Activated T-helper 17 cell treated with anti-CD3 and anti-CD28 coated beads, Interleukin-2, amount 50 U/mL, for 72 hours (primary cell): ENCODE measurements at places on chromosomes 5 and 9.

- peaks cover 30% of the 10 kb centered on the region for H3K27me3 ChIP-seq
- H3K36me3 ChIP-seq, result no peaks in the 10 kb centered on the region
- no peaks in the 10 kb centered on the region for H3K4me1 ChIP-seq
- no peak overlapping the region for H3K27ac ChIP-seq
- ATAC-seq, result no peak
Measured at GRCh38 chr5:173655196-173655797, 38.8 kb upstream of the BOD1 start.

- peak overlapping the region; percentile 91 for H3K27ac ChIP-seq
- peaks cover 50% of the 10 kb centered on the region for H3K36me3 ChIP-seq
- peak overlapping the region; percentile 79 for H3K4me3 ChIP-seq
- no peaks in the 10 kb centered on the region for H3K27me3 ChIP-seq
Measured at GRCh38 chr9:129868023-129868871, 33.0 kb downstream of the USP20 start.

DNA sequence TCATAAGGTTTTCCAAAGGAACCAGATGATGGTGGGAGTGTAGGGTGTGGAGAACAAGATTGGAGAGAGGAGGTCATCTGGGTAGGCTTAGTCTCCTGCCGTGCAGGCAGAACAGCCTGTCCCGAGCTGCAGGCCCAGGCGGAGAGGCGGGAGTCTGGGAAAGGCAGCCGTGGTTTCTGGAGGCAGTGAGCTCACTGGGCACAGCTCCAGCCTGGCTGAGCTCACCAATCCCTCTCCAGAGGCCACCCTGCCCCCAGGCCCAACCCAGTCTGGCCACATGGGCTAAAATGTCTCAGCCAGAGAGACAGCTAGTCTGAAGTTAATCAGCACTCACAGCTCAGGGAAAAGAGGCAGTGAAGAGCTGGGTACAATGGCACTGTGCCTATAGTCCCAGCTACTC, 12.3 kb downstream of the P4HA2 start:
- no peak overlapping the region for H3K27ac ChIP-seq
- ATAC-seq, result no peak
- no peaks in the 10 kb centered on the region for H3K36me3 ChIP-seq
- H3K4me1 ChIP-seq, result no peaks in the 10 kb centered on the region
- no peaks in the 10 kb centered on the region for H3K27me3 ChIP-seq
- H3K4me3 ChIP-seq, result no peak overlapping the region

DNA sequence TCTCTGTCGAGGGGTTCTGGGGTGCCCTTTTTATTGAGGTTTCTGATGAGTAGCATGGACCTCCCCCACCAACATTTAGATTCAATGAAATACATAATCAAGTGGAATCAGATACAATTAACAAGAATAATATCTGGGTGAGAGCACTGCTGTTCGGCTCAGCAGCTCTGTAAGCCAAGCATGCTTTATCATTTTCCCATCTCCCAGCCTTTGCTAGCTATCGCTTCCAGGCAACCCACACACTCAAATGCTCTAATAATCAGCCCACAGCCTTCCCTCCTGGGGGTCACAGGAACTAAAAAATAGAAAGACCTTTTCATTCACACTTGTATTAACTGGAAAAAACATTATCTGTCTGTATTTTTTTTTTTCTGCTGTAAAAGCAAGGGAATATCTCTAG, 8.9 kb downstream of the PLPPR1 start:
- no peak overlapping the region for H3K27ac ChIP-seq
- no peak for ATAC-seq
- no peaks in the 10 kb centered on the region for H3K36me3 ChIP-seq
- H3K27me3 ChIP-seq, result no peaks in the 10 kb centered on the region

GRCh38 chr5:75049456-75050351, 2.7 kb downstream of the GCNT4 start:
- peak overlapping the region; percentile 53 for H3K27ac ChIP-seq
- H3K4me3 ChIP-seq, result peak overlapping the region; percentile 75
- peaks cover 34% of the 10 kb centered on the region for H3K36me3 ChIP-seq

- peaks cover 18% of the 10 kb centered on the region for H3K4me1 ChIP-seq
- H3K4me3 ChIP-seq, result no peak overlapping the region
- ATAC-seq, result no peak
- no peaks in the 10 kb centered on the region for H3K36me3 ChIP-seq
- H3K27me3 ChIP-seq, result no peaks in the 10 kb centered on the region
- peak overlapping the region; percentile 35 for H3K27ac ChIP-seq
Measured at GRCh38 chr5:139138109-139138508, 60.1 kb downstream of the SIL1 start.

- H3K27me3 ChIP-seq, result peaks cover 12% of the 10 kb centered on the region
- ATAC-seq, result no peak
- peak overlapping the region; percentile 68 for H3K4me3 ChIP-seq
- peak overlapping the region; percentile 92 for H3K27ac ChIP-seq
- peaks cover 39% of the 10 kb centered on the region for H3K36me3 ChIP-seq
- H3K4me1 ChIP-seq, result peaks cover 18% of the 10 kb centered on the region
Measured at GRCh38 chr5:400282-401145, 42.5 kb upstream of the EXOC3 start.

GRCh38 chr5:45060724-45061123, 252.0 kb downstream of the MRPS30 start:
- H3K36me3 ChIP-seq, result no peaks in the 10 kb centered on the region
- no peak overlapping the region for H3K27ac ChIP-seq
- H3K4me3 ChIP-seq, result no peak overlapping the region

GRCh38 chr5:169788168-169788567, 151.1 kb downstream of the DOCK2 start:
- H3K4me3 ChIP-seq, result no peak overlapping the region
- peaks cover 77% of the 10 kb centered on the region for H3K36me3 ChIP-seq
- ATAC-seq, result no peak
- H3K4me1 ChIP-seq, result no peaks in the 10 kb centered on the region
- H3K27ac ChIP-seq, result no peak overlapping the region
- no peaks in the 10 kb centered on the region for H3K27me3 ChIP-seq
